Prostate gland (tissue), 2 donors: ENCODE measurements at places on chromosomes 1 and 21. TPM values are rescaled to one million over a fixed set of nuclear protein-coding genes. Genes with fewer than 3 reads are reported as not detected.

DNA sequence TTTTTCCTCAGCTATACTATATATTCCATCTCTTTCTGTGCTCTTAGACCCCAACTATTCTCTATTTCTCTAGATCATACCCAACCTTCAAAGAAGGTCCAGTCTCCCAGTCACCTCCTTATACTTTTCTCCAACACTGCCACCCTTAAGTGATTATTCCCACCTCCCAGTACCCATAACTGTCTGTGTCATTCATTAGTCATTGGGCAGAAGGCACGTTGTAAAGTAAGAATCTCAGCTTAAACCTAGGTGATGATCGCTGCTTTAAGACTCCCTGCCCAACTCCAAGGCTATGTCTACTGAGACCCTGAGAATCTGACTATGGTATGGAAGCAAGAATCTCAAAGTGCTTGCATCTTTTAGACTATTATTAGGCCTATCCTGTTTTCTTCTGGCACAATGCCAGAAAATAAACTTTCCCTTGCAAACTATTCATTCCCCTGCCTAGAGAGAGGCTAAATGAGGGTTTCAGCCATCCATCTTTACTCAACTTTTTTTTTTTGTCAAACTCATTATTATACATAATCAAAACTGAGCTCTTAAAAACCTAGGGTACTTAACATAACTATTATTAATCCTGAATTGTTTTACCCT lies 174.3 kb upstream of the DPT start:
- no peak for DNase-seq

DNA sequence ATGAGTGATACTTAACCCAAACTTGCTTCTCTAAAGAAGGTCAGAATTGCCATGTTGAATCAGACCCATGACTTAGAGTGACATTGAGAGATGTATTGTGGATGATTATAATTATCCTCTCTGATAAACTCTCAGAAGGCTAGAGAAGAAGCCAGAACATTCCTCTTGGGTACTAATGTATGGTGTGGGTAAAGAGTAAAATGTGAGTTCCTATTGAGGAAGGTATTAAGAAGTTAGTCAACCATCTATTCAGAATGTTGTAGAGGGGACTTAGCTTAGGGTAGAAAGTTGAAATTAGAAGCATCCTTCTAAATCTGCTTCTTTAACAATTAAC lies 7.3 kb downstream of the GMEB1 start:
- no peak for DNase-seq

DNA sequence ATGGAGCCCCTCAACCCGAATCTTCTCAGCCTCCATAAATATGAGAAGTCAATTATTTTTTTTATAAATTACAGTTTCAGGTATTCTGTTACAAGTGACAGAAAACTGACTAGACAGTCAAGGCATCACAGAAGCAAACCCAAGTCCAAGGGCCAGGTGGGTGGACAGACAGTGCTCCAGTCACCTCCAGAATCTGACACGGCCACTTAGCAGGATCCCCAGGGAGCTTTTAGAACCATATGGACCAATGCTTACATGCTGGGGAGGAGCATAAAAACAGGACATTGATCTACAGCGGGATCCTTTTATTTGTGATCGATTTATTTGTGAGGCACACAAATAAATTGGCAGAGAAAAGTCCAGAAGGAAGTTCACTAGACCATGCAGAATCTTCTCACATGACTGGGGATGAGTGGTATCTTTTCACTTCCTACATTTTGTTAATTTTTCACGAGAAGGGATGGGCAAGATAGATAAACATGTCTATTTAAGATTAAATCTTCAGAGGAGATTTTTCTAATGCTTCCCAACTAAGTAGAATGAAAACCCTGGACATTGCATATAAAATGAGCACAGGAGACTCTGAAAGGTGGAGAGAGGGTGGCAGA lies 15.0 kb downstream of the ZNF496 start:
- no peak for DNase-seq

DNA sequence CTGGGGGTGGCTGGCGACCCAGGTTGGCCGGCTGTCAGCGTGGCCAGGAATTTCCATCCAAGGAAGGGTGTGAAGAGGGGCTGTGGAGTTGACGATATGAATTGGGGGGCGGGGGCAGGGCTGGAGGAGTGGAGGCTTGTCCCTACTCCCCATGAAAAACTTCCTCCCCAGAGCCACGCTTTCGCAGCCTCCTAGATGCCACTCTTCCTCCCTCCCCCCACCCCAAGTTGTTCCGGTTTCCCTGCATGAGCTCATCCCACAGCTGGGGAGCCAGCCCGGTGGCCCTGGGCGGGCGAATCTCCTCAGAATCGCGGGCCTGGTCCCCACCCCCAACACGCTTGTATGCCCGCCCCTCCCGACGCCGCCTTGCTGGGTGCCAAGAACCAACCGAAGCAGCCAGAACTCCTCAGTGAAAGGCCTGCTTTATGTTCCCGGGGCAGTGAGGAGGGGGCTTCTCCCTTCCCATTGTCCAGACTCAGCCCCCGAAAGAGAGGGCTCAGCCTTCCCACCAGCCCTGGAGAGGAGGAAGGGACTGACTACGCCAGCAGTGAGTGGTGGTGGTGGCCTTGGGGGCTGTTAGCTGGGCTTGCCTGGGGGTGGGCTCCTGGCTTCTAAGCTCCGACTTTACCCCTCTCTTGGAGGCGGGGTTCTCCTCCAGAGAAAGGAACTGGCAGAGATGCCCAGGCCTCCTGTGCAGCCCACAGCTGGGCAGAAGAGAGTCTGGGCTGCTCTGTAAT lies 1.8 kb upstream of the CSMD2 start:
- no peak for DNase-seq

DNA sequence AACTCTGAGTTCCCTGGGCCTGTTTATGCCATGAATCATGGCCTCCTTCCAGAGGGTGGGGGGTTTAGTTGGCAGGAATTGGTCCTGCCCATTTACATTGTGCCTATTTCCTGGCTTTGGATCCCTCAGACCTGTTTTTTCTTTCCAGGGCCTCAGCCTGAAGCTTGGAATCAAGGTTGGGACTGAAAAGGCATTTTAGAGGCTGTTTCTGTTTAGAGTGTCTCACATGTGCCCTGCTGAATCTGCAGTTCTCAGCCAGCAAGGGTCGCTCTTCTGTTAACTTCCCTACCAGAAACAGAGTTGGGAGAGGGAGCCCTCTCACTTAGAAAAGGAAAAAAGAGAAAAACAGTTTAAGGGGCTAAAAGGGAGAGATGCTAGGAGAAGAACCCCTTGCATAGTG lies 191.1 kb downstream of the PTPRC start:
- DNase-seq, result no peak

- DNase-seq, result no peak
Measured at GRCh38 chr1:39268906-39269305, 64.4 kb downstream of the MACF1 start.

DNA sequence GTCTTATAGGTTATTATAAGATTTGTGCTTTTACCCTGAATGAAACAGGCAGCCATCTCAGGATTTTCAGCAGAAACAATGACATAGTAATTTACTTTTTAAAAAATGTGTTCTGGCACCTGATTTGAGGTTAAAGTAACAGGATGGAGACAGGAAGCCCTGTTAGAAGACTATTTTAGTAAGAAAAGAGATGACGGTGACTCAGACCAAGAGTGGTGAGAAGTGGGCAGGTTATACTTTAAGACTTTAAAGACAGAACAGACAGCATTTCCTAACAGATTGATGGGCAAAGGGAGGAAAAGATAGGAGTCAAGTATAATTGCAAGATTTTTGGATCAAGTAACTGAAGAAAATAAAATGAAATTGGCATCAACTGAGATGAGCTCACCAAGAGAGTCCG lies 436.8 kb upstream of the NR5A2 start:
- DNase-seq, result no peak

DNA sequence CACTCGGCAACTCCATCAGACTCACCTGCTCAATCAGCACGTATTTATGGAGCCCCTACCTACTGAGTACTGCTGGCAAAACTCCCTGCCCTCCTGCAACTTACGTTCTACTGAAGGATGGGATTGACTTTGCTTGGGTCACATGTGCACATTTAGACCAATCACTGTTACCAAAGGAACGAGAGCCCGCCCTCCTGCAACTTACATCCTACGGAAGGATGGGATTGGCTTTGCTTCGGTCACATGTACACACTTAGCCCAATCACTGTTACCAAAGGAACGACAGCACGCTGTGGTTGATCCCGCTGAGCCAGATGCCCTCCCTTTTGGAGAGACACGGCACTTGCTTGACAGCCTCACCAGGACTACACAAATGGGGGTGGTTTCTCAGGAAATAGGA lies 46.0 kb downstream of the UBIAD1 start:
- no peak for DNase-seq

PIGR gene
- total RNA-seq, result 1.9 TPM
